Cardiac fibroblast (primary cell): ENCODE measurements at places on chromosomes 6 and 20.

DNA sequence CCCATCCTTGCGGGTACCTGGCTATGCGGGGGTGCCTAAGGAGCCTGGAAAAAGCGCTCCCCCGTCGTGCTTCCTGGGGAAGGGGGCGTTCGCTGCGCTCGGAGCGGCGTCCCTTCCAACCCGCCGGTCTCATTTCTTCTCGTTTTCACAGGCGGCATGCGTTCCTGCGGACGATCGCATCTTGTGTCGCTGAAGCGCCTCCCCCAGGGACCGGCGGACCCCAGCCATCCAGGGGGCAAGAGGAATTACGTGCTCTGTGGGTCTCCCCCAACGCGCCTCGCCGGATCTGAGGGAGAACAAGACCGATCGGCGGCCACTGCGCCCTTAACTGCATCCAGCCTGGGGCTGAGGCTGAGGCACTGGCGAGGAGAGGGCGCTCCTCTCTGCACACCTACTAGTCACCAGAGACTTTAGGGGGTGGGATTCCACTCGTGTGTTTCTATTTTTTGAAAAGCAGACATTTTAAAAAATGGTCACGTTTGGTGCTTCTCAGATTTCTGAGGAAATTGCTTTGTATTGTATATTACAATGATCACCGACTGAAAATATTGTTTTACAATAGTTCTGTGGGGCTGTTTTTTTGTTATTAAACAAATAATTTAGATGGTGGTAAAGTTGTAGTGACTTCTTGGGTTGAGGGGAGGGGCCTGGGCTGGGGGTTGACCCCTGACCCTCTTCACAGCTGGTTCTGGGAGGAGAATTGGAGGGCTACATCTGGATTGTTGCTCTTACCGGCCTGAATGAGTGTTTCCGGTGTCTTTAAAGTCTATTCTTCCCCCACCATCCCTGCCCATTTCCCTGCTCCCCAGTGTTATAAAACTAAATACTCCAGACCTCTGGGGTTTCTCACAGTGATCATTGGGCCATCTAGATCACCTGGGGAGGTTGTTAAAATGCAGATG lies 1.1 kb downstream of the ID1 start:
- DNase-seq: peak; percentile 34

- peak; percentile 99 for DNase-seq
These were observed 2.8 kb upstream of the PHF20 start for GRCh38 chr20:35768731-35769664.

GRCh38 chr6:10338151-10338550 lies 76.7 kb downstream of the TFAP2A start:
- no peak for DNase-seq

GRCh38 chr20:10898552-10898951 lies 224.8 kb upstream of the JAG1 start:
- DNase-seq: no peak
